ENCODE measurements at places on chromosomes 11 and 22. TPM values are rescaled to one million over a fixed set of nuclear protein-coding genes. Genes with fewer than 3 reads are reported as not detected.

TLCD5 gene
- total RNA-seq: 6.6 TPM

MFRP gene
- under 0.01 TPM for total RNA-seq

GRIA4 gene
- not detected for total RNA-seq

RAB3IL1 gene
- total RNA-seq: 2.0 TPM

GAS2L1 gene
- total RNA-seq: 27.2 TPM

POU2AF2 gene
- total RNA-seq: not detected

SSH3 gene
- 12.1 TPM for total RNA-seq

TBX10 gene
- total RNA-seq: not detected

STARD10 gene
- total RNA-seq: 41.2 TPM

GPHA2 gene
- total RNA-seq: not detected

PTPRCAP gene
- 0.33 TPM for total RNA-seq

GGTLC2 gene
- not detected for total RNA-seq

DBX1 gene
- not detected for total RNA-seq

CHRDL2 gene
- total RNA-seq: not detected

CDC42BPG gene
- 0.33 TPM for total RNA-seq

PGA5 gene
- total RNA-seq: not detected
